ENCODE measurements at places on chromosomes 3 and 15. TPM values are rescaled to one million over a fixed set of nuclear protein-coding genes. Genes with fewer than 3 reads are reported as not detected.

RBP2 gene
- total RNA-seq: not detected

GCHFR gene
- 6.1 TPM for total RNA-seq

SH2D7 gene
- total RNA-seq: not detected

C3orf18 gene
- total RNA-seq: 23.1 TPM

MKRN2OS gene
- not detected for total RNA-seq

Data from muscle of leg (tissue), 16 donors.